ENCODE measurements at places on chromosomes 12 and 14.

DNA sequence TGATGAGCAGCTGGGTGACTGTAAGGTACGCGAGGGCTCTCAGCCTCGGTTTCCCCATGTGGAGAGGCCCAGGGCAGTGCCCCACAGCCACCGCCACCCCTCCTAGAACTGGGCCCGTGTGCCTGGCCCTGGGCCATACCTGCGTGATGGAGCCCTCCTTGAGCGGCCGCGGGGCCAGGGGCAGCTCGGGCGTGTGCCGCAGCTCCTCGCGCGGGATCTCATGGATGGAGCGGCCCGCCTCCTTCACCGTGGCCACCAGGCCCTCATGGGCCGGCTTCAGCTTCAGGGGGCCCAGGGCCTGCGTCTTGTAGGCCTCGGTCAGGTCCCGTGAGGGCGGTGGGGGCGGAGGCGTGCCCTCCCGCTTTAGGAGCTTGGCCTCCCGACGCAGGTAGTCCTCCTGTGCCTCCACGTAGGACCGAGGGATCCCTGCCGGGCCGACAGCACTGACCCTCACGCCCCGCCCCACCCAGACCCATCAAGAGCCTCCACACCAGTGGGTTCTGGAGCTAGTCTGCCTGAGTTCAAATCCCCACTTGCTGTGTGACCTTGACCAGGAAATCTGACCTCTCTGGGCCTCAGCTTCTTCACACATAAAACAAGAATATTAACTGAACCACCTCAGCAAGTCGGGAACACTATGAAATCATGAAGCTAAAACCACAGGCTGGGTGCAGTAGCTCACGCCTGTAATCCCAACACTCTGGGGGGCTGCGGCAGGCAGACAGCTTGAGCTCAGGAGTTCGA lies 51.7 kb downstream of the RFLNA start:
- DNase-seq, result no peak

GRCh38 chr14:72925815-72926291 lies 411 bp upstream of the DCAF4 start:
- DNase-seq, result no peak

DNA sequence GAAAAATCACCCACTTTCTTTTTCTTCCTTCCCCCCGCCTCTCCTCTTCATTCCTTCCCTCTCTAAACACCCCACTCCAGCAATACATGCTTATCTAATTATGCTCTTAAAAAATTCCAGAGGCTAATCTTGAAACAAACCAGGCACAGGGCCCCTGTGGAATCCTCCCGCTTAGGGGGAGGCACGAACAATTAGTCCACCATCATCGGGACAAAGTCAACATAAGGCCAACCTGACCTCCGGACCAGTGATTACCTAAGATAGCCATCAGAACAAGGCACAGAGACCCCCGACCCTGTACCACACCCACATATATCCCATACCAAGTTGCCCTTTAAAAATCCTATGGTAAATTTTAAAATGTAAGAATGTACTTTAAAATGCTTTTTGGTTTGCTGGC lies 47.1 kb downstream of the KIF21A start:
- no peak for DNase-seq

DNA sequence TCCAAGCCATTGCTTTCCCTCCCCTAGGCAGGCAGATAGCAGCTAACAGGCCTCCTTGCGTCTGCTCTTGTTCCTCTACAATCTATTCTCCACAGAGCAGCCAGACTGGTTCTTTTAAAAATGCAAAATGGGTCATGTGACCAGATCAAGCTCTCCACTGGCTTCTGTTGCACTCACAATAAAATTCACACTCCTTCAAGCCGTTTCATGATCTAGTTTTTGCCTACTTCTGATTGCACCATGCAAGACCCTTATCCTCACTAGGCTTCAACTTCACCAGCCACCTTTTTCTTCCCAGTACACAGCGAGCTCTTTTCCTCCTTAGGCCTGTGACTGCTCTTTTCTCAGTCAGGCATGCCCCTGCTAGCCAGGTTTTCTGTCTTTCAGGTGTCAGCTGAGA lies 6.1 kb upstream of the KRAS start:
- DNase-seq, result no peak

GRCh38 chr12:15583804-15584203 lies 205.4 kb downstream of the EPS8 start:
- DNase-seq, result no peak

GRCh38 chr14:47103771-47104170 lies 452.2 kb upstream of the RPL10L start:
- no peak for DNase-seq

DNA sequence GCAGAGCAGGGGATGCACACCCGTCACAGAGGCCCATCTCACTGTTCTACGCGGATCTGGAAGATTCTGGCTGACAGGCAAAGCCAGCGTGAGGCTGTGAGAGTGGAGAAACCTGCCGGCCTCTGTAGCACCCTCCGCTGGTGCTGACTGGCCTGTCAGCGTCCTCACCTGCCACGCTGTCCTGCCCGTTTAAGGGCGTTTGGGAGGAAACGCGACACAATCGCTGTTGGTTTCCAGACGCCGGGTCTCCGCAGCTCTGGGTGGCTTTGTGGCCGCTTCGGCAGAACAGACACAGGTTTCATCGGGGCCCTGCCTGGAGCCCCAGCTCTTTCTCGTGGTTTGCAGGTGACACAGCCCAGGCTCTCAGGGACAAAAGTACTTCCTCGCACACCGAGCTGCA lies 70.6 kb downstream of the NOC4L start:
- DNase-seq, result no peak

GRCh38 chr12:130632642-130633041 lies 83.5 kb downstream of the RIMBP2 start:
- DNase-seq, result no peak

GRCh38 chr14:104405360-104406226 lies 174.0 kb upstream of the C14orf180 start:
- no peak for DNase-seq

- no peak for DNase-seq
Measured at GRCh38 chr12:7127916-7128626, 618 bp downstream of the RBP5 start.

DNA sequence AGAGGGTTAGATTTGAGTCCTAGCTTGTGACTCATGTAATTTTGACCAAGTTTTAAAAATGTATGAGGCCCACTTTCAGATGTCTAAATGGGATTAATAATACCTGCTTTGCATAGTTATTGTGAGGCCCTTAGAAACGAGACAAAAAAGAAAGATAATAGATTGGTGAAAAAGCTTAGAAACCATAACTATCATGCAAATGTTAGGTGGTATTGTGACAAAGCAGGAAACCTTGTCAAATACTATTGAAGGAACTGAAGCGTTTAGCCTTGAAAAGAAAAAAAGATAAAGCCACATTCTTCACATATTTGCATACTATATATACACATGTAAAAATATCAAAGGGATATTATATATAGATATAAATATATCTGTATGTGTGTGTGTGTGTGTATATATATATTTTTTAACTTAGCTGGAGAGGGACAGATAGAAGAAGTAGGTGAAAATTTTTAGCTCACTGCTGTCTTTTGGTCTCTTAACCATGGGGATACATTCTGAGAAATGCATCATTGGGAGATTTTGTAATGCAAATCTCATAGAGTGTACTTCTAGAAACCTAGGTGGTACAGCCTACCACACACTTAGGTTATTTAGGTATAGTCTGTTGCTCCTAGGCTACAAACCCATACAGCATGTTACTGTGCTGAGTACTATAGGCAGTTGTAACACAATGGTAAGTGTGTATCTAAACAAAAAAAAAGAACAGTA lies 270.3 kb downstream of the CCDC91 start:
- no peak for DNase-seq

DNA sequence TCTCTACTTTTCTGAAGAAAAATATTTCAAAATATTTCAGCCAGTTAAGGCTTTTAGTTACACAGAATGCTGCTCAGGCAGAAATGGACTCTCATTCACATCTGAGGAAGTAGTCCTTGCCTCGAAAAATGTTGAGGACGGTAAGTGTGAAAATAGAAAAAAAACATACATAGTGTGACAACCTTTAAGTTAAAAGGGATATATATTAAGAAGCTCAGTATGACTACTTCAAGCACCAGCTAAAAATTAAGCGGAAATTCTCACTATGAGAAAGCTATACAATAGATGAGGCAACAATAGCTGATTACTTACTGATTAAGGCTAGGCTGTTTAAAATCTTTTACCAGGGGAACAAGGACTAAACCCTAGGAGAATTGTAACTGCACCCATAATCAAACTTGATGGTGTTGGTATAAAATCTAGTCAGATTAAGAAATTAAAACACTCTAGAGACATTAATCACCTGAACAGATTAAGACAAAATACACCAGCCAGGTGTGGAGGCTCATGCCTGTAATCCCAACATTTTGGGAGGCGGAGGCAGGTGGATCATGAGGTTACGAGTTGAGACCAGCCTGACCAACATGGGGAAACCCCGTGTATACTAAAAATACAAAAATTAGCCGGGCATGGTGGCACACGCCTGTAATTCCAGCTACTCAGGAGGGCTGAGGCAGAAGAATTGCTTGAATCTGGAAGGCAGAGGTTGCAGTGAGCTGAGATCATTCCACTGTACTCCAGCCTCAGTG lies 53.9 kb downstream of the HNRNPC start:
- DNase-seq, result no peak

GRCh38 chr12:48183876-48184548 lies 568 bp downstream of the CCDC184 start:
- peak; percentile 9 for DNase-seq

- no peak for DNase-seq
Measured at GRCh38 chr12:101671157-101671791, 26.2 kb upstream of the CHPT1 start.

GRCh38 chr14:75123991-75124390 lies 2.9 kb downstream of the NEK9 start:
- DNase-seq, result no peak

DNA sequence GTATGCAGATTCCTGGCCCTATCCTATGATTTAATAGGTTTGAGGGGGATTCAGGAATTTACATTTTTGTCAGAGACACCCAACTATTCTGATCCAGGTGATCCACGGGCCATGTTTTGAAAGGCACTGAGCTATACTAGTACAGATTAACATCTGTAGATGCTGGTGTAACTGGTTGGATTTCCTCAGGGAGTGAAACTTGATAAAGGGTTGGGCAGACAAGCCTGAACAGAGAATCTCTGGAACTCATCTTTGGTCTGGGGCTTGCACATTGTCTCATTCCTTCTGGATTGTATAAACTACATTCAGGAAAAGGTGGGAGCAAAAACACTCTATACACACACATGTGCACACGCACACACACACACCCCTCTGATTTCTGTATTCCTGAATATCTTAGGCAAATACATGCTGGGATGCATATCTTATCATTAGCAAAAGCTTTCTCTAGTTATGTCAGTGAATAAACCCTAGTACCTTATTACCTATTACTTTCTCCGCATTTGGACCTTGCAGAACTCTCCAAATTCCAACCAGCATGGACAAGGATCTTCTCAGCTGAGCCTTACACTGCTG lies 104.6 kb downstream of the SLC38A1 start:
- DNase-seq, result no peak

DNA sequence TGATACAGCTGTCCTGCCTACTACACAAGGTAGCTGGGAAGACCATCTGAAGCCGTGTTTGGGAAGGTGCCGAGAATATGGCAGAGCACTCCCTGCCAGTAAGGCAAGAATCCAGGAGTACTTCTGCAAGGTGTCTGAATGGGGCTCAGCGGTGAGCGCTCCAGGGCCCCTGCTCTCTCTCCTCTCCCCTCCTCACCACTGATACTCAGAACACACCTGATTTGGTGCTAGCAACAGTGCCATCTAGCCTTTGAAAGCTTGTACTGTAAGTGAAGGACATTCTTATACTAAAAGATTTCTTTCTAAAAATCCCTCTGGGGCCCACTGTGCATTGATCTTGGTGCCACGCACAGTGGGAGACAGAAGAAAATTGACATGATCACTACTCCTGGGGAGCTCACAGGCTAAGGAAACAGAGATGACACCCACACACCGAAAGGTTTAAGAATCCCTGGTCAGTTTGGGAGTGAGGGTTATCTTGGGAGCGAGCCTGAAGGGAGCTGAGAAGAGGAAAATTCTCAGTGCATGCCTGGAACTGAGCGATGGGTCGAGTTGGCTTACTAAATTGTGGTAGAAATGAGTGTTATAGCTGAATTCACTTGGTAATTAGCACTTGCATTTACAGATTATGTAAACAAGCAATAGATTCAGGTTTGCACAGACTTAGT lies 216.9 kb downstream of the NTF3 start:
- no peak for DNase-seq

DNA sequence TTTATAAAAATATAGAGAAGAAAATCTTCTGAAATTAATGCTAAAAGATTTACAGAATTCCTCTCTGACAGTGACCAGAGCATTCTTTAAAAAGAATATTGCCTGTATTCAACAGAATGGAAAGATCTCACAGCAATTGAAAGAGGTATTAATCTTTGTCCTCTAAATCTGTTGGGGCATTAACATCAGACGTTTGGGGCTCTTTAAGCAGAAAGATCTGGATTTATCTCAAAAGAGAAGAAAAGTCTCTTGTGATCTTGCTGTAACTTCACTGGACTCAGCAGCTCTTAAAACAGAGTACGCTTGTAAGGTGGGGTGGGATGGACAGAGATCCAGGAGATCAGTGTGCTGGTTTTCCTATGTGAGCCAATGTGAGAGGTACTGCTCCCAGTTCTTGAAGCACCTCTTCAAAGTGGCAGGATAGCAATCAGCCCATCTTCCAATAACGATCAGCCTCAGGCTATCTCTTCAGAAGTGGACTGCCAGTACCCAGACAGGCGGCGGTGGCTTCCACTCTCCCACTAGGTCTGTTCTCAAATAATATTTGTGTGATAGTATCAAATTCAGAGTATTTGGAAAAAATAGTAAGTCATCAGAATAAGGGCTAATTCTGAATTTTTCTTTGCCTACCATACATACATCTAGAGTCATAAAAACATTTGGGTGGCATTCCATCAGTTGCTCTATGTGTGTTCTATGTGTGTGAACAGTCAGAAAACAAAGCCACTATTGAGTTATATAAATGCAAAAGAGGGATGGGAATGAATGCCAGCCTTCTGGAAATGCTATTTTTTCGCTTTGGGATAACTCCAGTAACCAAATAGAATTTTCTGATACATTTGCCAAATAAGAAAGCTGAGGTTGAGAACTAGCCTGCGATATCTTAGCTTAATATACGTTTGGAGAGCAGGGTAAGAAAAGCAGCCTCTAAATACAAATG lies 237.4 kb upstream of the RGS6 start:
- no peak for DNase-seq

- DNase-seq, result no peak
Measured at GRCh38 chr12:85580562-85581168, 255.5 kb downstream of the RASSF9 start.

GRCh38 chr12:68972595-68972994 lies 39.6 kb upstream of the CPM start:
- DNase-seq, result no peak

DNA sequence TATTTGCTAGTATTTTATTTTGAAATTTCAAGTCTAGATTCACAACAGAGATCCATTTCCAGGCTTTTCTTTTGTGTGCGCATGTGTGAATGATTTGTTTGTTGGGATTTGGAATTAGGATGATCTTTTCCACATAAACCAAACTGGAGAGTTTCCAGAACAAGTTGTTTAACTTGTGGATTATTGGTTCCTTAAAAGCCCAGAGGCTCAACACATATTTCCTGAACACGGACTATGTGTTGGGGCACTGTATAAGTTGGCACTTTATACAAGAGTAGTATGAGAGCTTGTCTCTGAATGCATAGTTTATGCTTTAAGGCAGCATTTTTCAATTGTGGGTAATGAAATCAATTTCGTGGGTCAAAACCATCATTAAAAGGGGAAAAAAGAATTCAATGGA lies 67.3 kb upstream of the FUT8 start:
- DNase-seq, result no peak
